Naive B cell (primary cell): ENCODE measurements at places on chromosomes 7 and 10.

- peaks cover 5% of the 10 kb centered on the region for H3K27me3 ChIP-seq
- H3K36me3 ChIP-seq, result no peaks in the 10 kb centered on the region
- H3K4me3 ChIP-seq, result no peak overlapping the region
- no peaks in the 10 kb centered on the region for H3K4me1 ChIP-seq
- no peak overlapping the region for H3K27ac ChIP-seq
Measured at GRCh38 chr7:42097752-42098151, 139.3 kb downstream of the GLI3 start.

GRCh38 chr10:30029872-30030256, 29.5 kb downstream of the JCAD start:
- peaks cover 15% of the 10 kb centered on the region for H3K4me1 ChIP-seq
- DNase-seq, result no peak
- H3K4me3 ChIP-seq, result no peak overlapping the region
- H3K27me3 ChIP-seq, result no peaks in the 10 kb centered on the region
- H3K27ac ChIP-seq, result no peak overlapping the region

DNA sequence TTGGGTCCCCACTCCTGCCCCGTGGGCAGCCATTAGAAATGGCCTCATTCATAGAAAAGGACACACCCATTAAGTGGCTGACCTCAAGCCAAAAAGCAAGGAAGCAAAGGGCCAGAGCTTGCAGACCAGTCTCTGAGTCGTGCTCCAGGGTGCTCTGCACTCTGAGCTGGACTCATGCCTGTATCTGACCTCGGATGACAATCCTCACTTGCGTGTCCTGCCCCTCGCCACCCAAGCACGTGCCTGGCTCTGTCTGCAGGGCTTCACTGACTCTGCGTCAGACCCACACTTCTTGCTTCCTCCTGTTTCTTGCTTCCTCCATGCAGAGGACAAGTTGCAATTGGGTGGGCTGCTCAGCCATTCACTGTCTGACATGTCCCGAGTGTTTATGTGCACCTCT, 138.8 kb downstream of the OAT start:
- no peak for DNase-seq
- no peak overlapping the region for H3K4me3 ChIP-seq
- H3K27me3 ChIP-seq, result no peaks in the 10 kb centered on the region

GRCh38 chr7:29224726-29225125, 30.2 kb downstream of the CHN2 start:
- H3K27me3 ChIP-seq, result no peaks in the 10 kb centered on the region
- no peak overlapping the region for H3K4me3 ChIP-seq
- H3K36me3 ChIP-seq, result no peaks in the 10 kb centered on the region
- no peak for DNase-seq
- H3K27ac ChIP-seq, result no peak overlapping the region

DNA sequence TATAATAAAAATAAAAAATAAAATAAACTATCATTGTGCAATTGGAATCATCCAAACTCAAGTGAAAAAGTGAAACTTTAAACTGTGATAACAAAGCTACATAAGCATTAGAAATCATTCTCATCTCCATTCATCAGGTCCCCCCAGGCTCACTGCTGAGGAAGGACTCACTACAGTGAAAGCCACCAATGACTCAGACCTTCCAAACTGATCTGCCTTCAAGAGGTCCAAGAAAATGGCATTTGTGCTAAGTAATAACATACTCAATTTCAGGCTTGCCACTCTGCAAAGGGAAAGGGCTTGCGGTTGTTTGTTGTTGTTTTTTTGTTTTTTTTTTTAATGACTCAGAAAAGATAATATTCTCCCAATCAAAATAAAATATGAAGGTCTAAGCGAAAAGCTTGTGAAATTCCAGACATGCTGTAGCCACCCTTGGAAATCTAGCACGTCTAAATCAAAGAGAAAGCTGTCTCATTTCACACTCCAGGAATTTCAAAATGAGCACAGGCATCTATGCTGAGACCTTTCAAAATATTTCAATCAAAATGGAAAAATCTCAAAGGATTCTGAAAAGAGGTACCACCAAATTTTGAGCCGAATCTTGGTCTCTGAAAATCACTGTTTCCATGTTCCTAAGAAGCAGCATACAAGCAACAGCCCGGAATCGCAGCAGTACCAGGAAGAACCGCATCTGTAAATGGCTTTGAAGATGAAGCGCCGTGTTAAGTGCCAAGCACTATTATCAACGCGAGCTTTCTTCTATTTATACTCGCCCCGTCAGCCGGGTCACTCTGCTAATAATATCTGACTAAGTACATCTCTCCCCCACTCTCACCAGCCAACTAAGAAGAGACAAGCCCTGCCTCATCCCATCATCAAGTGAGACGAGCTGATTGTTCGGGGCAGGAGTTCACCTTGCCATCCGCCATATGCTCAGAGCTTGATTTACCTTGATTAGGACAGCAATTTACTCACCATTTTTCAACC, 13.5 kb downstream of the SFMBT2 start:
- no peak overlapping the region for H3K4me3 ChIP-seq
- H3K27me3 ChIP-seq, result no peaks in the 10 kb centered on the region
- no peak for DNase-seq
- H3K4me1 ChIP-seq, result peaks cover 16% of the 10 kb centered on the region
- H3K27ac ChIP-seq, result no peak overlapping the region

- H3K4me3 ChIP-seq, result no peak overlapping the region
- peaks cover 26% of the 10 kb centered on the region for H3K27me3 ChIP-seq
- H3K4me1 ChIP-seq, result no peaks in the 10 kb centered on the region
- H3K36me3 ChIP-seq, result no peaks in the 10 kb centered on the region
- H3K27ac ChIP-seq, result no peak overlapping the region
Measured at GRCh38 chr10:77186936-77187335, 450.7 kb downstream of the KCNMA1 start.

DNA sequence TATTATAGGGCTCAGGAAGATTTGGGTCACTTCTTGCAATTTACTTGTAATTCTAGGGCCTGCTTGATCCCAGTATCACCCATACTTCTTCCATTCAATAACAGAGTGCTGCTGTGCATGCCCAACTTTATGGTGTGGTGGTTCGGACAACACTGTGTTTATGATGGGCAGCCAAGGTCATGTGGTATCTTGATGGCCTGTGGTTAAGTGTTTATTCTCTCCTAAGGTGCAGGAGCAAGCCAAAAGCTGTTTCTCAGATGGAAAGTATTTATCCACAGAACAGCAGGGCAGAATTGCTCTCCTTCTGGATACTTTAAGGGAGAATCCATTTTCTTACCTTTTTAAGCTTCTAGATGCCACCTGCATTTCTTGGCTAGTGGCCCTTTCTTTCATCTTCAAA, 433.8 kb downstream of the SH2D4B start:
- H3K27ac ChIP-seq, result no peak overlapping the region
- no peaks in the 10 kb centered on the region for H3K36me3 ChIP-seq
- no peak for DNase-seq
- no peak overlapping the region for H3K4me3 ChIP-seq
- H3K27me3 ChIP-seq, result no peaks in the 10 kb centered on the region

GRCh38 chr10:78415111-78415510, 381.4 kb downstream of the RPS24 start:
- DNase-seq, result no peak
- H3K4me1 ChIP-seq, result no peaks in the 10 kb centered on the region
- peaks cover 14% of the 10 kb centered on the region for H3K27me3 ChIP-seq
- H3K36me3 ChIP-seq, result no peaks in the 10 kb centered on the region

DNA sequence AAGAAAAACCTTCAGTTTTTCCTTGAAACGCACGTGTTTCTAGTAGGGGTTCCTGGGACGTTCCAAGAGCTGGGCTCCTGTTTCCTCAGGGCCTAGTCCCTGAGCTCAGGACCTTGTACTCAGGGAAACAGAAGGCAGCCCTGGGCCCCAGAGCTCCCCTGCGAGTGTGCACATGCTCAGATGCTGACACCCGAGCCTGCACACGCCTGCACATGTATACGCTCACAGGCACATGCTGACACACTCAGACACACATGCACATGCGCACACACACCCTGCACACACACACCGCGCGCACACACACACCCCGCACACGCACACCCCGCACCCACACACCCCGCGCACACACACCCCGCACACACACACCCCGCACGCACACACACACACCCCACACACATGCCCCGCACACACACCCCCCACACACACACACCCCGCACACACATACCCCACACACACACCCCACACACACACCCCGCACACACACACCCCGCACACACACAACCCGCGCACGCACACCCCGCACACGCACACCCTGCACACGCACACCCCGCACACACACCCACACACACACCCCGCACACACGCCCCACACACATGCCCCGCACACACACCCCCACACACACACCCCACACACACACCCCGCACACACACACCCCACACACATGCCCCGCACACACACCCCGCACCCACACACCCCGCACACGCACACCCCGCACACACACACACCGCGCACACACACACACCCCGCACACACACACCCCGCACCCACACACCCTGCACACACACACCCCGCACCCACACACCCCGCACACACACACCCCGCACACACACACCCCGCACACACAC, 52.2 kb downstream of the CALML3 start:
- H3K27me3 ChIP-seq, result peaks cover 9% of the 10 kb centered on the region
- H3K4me3 ChIP-seq, result no peak overlapping the region
- H3K36me3 ChIP-seq, result no peaks in the 10 kb centered on the region
- DNase-seq, result no peak
- no peak overlapping the region for H3K27ac ChIP-seq

GRCh38 chr10:80410578-80411145, 2.3 kb downstream of the PRXL2A start:
- no peaks in the 10 kb centered on the region for H3K27me3 ChIP-seq
- DNase-seq, result no peak
- H3K4me1 ChIP-seq, result peaks cover 17% of the 10 kb centered on the region
- H3K27ac ChIP-seq, result peak overlapping the region; percentile 36
- H3K36me3 ChIP-seq, result no peaks in the 10 kb centered on the region

DNA sequence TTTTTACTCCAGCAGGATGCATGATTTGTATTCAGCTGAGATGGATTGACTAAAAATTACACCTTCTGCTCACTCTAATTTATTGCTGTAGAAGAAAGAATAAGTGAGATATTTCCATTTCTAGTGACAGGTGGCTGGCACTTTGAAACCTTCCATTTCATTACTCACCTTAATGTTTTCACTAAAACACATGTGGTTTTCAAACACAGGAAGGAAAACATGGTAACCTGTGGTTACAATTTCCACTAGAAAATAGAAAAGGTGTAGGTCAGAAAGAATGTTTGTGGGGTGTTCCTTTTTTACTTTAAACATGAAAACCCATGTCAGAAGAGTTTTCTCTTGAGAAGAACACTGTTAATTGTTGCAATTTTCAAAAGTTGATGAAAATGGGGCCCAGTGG, 12.0 kb upstream of the PRKCQ start:
- no peak for DNase-seq
- H3K27me3 ChIP-seq, result no peaks in the 10 kb centered on the region
- H3K27ac ChIP-seq, result no peak overlapping the region
- peaks cover 4% of the 10 kb centered on the region for H3K36me3 ChIP-seq

DNA sequence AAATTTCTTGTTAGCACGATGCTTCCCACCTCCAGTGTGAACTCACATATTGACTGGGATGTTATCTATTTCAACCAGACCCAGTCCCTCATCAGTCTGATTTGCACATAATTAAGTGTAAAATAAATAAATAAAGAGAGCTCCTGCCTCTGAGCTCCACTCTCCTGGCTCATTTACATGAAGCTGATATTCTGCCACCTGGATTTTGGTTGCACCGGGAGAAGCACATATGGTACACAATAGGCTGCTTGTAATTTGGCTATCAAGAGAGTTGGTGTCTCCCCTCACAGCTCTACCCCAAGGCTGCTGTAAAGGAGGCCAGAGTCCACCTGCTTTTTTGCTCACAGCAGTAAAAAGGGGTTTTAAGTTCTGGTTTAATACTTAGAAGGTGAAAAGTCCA, 610.5 kb downstream of the KCNMA1 start:
- no peaks in the 10 kb centered on the region for H3K36me3 ChIP-seq
- H3K4me3 ChIP-seq, result no peak overlapping the region
- DNase-seq, result no peak
- no peaks in the 10 kb centered on the region for H3K4me1 ChIP-seq

GRCh38 chr7:32942415-32943251, 14.6 kb upstream of the FKBP9 start:
- peak; percentile 75 for DNase-seq
- no peaks in the 10 kb centered on the region for H3K36me3 ChIP-seq
- H3K4me1 ChIP-seq, result peaks cover 34% of the 10 kb centered on the region
- H3K4me3 ChIP-seq, result peak overlapping the region; percentile 98
- H3K27me3 ChIP-seq, result peaks cover 4% of the 10 kb centered on the region

DNA sequence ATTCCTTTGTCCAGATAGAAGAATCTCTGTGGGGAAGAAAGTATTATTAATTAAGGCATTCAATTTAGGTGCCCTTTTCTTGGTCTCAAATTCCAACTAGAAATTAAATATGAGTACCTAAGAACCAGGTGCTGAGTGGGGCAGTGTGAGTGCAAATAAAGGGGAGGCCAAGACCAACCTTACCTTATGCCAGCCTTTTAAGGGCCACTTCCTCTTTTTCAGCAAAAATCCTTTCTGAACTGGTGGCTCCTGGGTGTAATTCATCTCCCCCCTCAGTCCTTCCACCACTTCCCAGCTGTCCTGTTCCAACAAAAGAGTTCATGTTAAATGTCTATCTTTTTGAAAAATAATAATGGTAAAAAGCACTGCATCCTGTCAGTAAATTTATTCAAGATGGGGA, 108.2 kb downstream of the OSBPL3 start:
- DNase-seq, result peak; percentile 25
- no peaks in the 10 kb centered on the region for H3K27me3 ChIP-seq
- no peak overlapping the region for H3K27ac ChIP-seq
- H3K36me3 ChIP-seq, result peaks cover 10% of the 10 kb centered on the region

DNA sequence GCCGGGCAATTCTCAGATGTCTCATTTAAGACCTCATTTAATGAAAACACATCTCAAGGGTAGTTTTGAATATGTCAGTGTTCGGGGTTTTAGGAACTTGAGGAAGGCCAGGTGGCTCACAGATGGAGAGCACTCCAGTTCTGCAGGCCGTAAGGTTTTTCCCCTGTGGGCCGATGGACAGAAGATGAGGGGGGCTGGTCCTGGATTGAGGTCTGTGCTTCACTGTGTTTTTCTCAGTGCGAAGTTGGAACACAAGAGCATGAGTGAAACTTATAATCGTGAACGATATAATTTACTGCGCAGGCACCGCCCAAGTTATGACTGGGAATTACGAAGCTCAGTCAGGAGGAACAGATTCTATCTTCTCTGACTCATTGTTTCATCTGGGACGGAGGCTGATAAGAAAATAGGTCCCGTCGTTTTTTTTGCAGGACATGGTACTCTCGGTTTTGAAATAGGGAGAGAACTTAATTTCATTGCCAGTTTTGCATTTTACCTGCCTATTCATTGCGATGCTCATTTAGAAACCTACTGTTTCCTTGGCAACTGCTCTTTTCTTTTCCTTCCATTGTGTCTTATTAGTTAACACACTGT, 591.0 kb upstream of the PFKP start:
- peaks cover 5% of the 10 kb centered on the region for H3K27me3 ChIP-seq
- H3K36me3 ChIP-seq, result no peaks in the 10 kb centered on the region
- no peak overlapping the region for H3K27ac ChIP-seq
- no peak overlapping the region for H3K4me3 ChIP-seq
- no peaks in the 10 kb centered on the region for H3K4me1 ChIP-seq
- no peak for DNase-seq
